Transverse colon (tissue), 4 donors: ENCODE measurements at places on chromosomes 1 and 21. TPM values are rescaled to one million over a fixed set of nuclear protein-coding genes. Genes with fewer than 3 reads are reported as not detected.

GRCh38 chr1:178310685-178311105 lies 186.1 kb downstream of the CLEC20A start:
- no peak for DNase-seq

DNA sequence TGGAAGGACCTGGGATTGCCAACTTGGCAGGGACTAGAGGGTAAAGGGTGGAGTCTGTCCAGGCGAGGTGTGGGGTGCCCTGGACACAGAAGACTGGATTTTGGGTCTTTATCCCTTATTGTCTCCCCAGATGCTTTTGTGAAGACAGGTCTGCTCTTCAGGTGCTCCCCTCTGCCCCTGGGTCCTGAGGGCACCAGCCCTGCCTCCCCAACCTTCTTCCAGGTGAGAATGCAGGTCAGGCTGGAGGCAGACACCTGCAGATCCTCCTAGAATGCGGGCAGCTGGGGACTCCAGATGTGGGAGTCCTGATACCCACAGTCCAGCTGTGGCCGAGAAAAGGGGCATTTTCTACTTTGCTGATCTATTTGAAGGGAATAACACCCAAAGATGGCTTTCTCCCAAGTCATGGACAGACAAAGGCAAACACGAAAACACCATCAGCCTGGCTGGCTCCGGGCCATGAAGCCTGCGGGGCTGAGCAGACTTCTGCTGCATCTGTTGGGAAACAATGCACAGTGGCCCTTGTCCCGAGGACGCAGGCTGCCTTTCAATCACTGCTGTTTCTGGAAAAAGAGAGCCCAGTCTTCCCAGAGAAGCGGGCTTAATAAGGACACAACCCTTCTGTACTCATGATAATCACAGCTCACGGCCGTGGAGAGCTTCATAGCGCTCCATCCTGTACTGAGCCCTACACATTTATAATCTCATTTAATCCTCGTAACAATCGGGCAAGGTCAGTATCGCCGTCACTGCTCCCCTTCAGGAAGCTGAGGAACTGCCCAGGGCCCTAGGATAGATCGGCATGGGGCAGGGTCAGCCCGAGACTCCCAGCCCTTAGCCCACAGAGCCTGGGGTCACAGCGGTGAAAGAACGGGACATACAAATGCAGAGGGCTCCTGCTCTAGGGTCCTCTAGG lies 62.0 kb upstream of the ABCG1 start:
- peak; percentile 31 for DNase-seq

DNA sequence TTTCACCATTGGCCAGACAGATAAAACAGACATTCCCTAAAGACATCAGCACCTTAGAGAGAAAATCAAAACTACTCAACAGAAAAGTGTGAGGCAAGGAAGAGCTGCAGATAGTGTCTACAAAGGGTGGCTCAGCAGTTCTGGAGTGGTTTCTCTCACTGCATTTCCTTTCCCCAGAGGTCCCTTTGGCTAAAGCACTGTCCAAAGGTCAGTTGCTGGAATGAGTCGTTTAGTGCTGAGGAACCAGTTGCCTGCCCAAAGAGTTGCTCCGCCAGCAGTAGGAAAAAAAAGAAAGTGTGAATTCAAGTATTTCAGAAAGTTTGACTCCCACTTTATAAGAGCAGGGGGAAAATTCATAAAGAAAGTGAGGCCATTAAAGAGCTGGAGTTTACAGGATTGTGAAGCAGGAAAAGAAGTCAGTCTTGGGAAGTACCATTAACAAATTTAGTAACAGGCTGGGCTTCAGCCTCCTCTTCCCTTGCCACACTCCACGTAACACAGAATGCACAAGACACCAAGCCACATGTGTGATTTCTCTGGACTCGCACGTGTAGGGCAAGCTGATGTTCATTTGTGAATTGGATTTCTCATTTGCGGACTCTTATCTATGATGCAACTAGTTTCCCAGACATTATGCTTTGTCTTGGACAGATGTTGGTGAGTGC lies 122.2 kb downstream of the RUNX1 start:
- peak; percentile 56 for DNase-seq

DNA sequence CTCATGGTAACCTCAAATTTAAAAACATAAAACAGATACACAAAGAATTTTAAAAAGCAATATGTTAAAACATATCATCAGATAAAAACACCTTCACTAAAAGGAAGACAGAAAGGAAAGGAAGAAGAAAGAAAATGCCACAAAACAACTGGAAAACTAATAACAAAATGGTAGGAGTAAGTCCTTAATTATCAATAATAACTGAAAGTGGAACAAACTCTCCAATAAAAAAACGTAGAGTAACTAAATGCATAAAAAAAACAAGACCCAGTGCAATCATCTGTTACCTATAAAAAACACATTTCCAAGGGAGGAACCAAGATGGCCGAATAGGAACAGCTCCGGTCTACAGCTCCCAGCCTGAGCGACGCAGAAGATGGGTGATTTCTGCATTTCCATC lies 47.1 kb upstream of the ACADM start:
- no peak for DNase-seq

GRCh38 chr1:46769028-46769740 lies 29.7 kb upstream of the CYP4B1 start:
- DNase-seq: no peak

DNA sequence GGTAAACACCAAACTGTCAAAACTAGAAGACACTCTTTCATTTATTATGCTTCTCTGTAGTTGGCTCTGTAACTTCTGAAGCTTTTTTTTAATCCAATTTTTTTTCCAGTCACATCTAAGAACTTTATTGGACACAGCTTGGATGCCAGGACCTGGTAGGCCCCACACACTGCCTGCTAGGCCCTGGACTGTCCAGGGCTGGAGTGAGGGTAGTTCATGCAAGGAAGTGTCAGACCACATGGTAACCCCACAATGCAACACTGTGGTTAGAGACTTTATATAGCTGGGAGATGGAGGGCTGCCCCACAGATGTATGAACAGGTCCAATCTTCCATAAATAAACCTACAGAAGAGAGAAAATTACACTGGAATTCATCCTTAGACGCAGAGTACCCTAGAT lies 7.1 kb downstream of the SLC2A1 start:
- DNase-seq: no peak

- DNase-seq: no peak
Observed at GRCh38 chr1:33296082-33296458, 24.8 kb downstream of the A3GALT2 start.

- no peak for DNase-seq
Observed at GRCh38 chr1:2165646-2166045, 28.9 kb downstream of the FAAP20 start.

DNA sequence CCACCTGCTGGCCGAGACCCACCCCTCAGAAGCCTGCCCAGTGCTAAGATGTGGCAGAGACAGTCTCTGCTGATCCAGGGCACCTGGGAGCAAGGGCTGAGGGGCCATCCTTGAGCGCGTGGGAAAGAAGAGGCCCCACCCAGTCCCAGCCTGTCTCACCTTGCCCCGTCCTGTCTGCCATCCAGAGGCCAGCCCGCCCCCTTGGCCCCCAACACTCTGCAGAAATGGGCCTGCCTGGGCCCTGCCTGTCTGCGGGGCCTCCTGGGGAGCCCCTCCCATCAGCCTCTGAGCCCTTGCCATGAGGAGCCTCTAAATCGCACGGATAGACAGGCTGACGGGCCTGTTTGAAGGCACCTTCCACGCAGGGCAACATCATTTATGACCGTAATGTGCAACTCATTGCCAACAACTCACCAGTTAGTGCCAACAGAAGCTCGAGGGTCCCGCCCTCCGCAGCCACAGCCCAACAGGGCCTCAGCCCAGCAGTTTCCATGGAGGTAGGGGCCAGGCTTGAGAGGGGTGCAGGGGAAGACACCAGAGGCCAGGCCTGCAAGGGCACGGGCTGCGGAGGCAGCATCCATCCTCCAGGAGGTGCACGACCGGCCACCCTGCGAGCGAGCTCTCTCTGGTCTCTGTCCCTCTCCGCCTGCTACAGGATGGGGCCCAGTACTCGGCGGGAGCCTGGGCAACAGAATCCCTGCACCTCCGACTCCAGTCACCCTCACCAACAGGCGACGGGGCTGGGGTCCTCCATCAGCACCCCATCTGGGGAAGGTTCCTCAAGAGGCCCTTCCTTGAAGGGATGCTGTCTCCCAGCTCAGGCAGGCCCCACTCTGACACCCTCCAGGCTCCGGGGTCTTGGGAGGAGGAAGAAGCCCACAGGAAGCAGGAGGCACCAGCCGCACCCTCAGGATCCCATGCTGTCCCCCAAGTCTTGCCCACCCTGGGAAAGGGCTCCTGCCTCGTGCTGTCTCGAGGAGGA lies 78.0 kb downstream of the MEGF6 start:
- no peak for DNase-seq

- DNase-seq: peak; percentile 11
Observed at GRCh38 chr21:27561116-27561515, 594.2 kb upstream of the ADAMTS5 start.

DNA sequence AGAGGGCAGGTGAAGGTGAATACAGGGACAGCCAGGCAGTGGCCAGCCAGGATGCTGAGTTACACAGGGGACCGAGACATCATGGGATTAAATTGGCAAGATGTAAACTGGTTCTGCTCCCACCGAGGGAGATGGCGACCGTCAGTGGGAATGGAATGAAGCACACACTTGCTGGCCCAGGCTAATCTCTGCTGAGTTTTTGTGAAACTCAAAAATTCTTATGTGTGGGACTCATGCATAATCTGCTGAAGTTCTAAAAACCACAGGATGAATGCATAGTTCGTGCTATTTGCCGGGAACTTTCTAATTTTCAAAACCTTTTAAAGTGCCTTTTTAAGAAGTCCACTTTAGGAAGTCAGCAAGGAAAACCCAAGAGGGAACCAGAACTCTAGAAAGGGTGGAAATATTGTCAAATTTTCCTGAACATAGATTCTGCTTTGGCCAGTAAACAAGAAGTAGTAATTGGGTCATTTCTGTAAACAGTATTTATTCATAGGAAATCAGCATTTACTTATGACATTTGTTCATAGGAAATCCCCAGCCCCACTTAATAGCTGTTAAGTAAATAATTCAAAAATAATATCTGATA lies 85.4 kb upstream of the ROR1 start:
- no peak for DNase-seq

DNA sequence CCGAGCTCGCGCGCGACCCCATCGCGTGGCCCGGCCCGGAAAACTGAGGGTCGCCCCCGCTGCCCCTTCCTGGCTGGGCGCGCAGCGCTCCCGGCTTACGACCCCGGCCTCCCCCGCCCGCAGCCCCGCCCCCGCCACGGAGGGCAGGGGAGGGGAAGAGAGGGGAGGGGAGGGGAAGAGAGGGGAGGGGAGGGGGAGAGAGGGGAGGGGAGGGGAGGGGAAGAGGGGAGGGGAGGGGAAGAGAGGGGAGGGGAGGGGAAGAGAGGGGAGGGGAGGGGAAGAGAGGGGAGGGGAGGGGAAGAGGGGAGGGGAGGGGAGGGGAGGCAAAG lies 6.7 kb upstream of the ANKRD65 start:
- no peak for DNase-seq

Gene ARMH1
- total RNA-seq: 0.40 TPM

Gene HPCAL4
- not detected for total RNA-seq

Gene KRTAP21-2
- total RNA-seq: not detected

Gene CHI3L1
- 2.9 TPM for total RNA-seq

Gene AQP10
- not detected for total RNA-seq
